ENCODE measurements at places on chromosomes 5 and 9. TPM values are rescaled to one million over a fixed set of nuclear protein-coding genes. Genes with fewer than 3 reads are reported as not detected.

DNA sequence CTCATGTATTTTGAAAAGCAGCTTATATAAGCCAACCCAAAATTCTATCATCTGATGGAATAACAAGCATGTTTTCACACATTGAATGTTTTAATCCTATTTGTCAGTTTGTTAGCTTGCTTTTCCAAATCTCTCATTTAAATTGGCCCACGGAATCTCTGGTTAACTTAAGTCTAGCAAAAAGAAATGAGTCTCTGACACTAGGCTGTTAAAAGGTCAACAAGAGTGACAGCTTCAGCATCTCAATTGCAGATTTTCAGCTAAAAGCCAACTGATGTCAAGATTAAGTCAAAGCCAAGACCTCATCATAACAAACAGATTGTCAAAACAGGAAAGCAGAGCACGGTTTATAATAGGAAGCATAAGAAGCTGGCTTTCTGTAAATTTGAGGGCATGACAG, 49.4 kb upstream of the CDH9 start:
- no peak for DNase-seq
- H3K4me1 ChIP-seq = no peaks in the 10 kb centered on the region
- no peak overlapping the region for H3K4me3 ChIP-seq
- no peak overlapping the region for H3K27ac ChIP-seq
- no peaks in the 10 kb centered on the region for H3K36me3 ChIP-seq

- H3K4me3 ChIP-seq = no peak overlapping the region
- H3K36me3 ChIP-seq = peaks cover 21% of the 10 kb centered on the region
- DNase-seq = no peak
- H3K27ac ChIP-seq = no peak overlapping the region
Measured at GRCh38 chr9:94622087-94622800, 17.1 kb downstream of the FBP1 start.

- no peaks in the 10 kb centered on the region for H3K27me3 ChIP-seq
- peaks cover 9% of the 10 kb centered on the region for H3K4me1 ChIP-seq
- peaks cover 54% of the 10 kb centered on the region for H3K36me3 ChIP-seq
Measured at GRCh38 chr5:16780325-16780724, 155.8 kb downstream of the MYO10 start.

- no peaks in the 10 kb centered on the region for H3K36me3 ChIP-seq
- DNase-seq = no peak
- H3K4me1 ChIP-seq = peaks cover 70% of the 10 kb centered on the region
- no peaks in the 10 kb centered on the region for H3K27me3 ChIP-seq
- H3K27ac ChIP-seq = no peak overlapping the region
Measured at GRCh38 chr5:68243251-68243650, 27.7 kb downstream of the PIK3R1 start.

GRCh38 chr5:145903867-145904266, 31.1 kb upstream of the GRXCR2 start:
- no peaks in the 10 kb centered on the region for H3K36me3 ChIP-seq
- H3K27ac ChIP-seq = no peak overlapping the region
- no peaks in the 10 kb centered on the region for H3K4me1 ChIP-seq
- DNase-seq = no peak

CDC20B gene
- 0.24 TPM for total RNA-seq

DNA sequence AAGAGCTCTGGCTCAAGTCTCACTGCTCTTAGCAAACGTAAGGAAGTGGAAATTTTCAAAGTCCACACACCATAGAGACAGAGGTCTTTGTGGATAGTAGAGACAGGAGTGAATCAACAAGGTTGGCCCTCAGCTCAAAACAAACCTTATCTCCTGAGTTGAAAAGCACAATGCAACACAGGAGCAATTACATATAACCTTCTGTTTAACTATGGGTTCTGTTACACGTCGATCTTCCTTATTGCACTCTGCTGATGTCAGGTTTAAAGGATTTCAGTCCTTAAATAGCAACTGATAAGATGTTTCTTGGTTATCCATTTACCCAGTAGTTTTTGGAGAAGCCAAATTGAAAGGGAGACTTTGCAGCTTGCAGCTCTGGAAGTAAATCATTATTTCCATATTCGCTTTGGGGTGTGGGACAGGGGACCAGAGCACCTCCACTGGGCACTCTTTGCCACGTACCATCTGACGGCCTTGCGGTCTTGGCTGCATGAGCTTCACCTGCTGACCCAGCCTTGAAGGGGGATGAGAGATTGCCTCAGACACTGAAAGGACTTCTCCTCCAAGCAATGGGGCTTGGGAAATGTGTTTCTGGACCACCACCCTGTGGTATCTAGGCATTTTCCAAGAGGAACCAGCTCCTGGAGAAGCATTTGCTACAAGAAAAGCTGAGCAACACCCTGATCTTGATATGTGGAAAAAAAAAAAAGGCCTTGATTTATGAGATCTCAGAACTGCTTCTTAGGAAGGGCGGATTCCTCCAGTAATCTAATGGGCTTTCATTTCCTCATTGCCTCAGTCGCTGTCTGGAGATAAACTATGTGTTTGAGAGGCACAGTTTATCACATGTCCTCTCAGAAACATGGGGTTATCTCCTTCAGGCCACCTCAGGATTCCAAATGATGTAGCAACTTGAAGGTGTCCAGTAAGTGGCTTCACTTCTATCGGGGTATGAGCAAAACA, 56.2 kb upstream of the ZNF622 start:
- H3K27me3 ChIP-seq = no peaks in the 10 kb centered on the region
- no peaks in the 10 kb centered on the region for H3K4me1 ChIP-seq
- H3K4me3 ChIP-seq = no peak overlapping the region
- H3K27ac ChIP-seq = no peak overlapping the region

GRCh38 chr5:74356009-74356695, 284.4 kb downstream of the ENC1 start:
- no peak overlapping the region for H3K27ac ChIP-seq
- no peak for DNase-seq
- H3K36me3 ChIP-seq = no peaks in the 10 kb centered on the region
- H3K4me3 ChIP-seq = no peak overlapping the region
